CD8-positive, alpha-beta T cell (primary cell): ENCODE measurements at places on chromosomes 3 and 15.

DNA sequence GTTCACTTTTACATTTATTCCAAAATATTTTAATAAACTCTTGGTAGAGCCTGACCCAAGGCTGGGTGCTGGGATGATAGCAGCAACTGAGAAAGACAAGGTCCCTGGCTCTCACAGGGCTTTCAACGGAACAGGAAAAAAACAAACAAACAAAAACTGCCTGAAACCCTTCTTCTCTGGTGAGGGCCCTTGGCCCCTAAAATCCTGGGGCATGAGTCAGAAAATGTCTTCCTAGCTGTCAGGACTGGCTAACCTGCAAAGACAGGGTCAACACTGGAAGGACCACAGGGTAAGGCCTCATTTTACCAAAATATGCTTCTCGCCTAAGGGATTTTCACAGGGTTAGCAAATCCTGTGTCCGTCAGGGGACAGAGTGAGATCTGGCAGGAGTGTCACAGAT, 45.7 kb upstream of the WNT5A start:
- DNase-seq = no peak

GRCh38 chr3:172209333-172210321, 170.2 kb downstream of the FNDC3B start:
- no peak for DNase-seq

- DNase-seq = peak; percentile 74
These were observed 3.7 kb downstream of the TLR9 start for GRCh38 chr3:52221563-52222318.

- no peak for DNase-seq
These were observed 27.0 kb downstream of the SHQ1 start for GRCh38 chr3:72821161-72821781.

DNA sequence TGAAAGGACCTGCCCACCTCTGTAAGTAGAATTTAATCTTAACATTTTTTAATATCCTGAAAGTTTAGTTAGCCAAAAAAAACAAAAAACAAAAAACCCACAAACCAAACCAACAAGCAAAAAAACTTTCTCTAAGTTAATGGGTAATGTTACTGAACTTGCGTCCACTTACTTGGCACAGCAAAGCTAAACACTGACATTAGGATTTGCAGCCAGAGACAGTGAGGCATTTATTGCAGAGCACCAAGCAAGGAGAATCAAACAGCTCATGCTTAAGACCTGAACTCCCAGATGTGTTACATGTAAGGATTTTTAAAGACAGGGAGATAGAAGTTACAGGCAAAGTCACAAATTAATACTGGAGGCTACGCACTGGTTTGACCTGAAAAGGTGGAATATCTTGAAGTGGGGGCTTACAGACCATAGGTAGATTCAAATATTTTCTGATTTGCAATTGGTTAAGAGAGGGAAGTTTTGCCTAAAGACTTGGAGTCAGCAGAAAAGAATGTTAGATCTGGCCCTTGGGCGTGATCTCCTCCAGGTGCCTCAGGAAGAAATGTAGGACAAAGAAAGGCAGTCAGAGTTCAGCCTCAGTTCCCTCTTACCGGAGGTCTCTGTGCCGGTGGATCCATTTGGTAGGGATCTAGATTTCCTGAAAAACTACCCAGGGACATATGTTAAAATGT, 205.0 kb downstream of the ADAMTSL3 start:
- no peak for DNase-seq

DNA sequence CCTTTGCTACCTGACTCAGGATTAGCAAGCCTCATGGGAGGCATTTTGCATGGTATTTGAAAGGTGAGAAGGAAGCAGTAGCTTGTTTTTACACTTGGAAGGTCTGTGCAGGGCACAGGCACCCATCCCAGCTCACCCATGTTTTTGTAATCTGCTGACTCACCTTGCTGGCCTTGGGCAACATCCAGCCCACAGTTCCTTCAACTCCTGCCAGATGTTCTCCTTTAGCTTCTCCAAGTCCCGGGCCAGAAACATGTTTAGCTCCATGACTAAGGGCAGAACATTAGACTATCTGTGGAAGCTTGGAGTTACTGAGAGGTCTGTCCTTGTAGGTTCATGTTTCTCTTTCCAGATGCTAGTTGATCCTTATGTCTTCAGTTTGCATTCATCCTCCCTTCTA, 12.4 kb upstream of the ZNF770 start:
- no peak for DNase-seq
